ENCODE measurements at places on chromosomes 7 and 10.
A peak's percentile ranks its signal among the peaks of the same experiment; 100 is the strongest.

GRCh38 chr7:158108646-158109293 lies 478.9 kb downstream of the PTPRN2 start:
- no peak for DNase-seq

- peak; percentile 89 for DNase-seq
Measured at GRCh38 chr7:142854372-142855113, at the start of gene EPHB6. Gene EPHB6, plus strand, starts transcription at chr7:142855076. Its CDS starts 8,152 bp downstream, at chr7:142863228.

- DNase-seq, result no peak
Measured at GRCh38 chr10:15163253-15163828, 5.2 kb downstream of the NMT2 start.

DNA sequence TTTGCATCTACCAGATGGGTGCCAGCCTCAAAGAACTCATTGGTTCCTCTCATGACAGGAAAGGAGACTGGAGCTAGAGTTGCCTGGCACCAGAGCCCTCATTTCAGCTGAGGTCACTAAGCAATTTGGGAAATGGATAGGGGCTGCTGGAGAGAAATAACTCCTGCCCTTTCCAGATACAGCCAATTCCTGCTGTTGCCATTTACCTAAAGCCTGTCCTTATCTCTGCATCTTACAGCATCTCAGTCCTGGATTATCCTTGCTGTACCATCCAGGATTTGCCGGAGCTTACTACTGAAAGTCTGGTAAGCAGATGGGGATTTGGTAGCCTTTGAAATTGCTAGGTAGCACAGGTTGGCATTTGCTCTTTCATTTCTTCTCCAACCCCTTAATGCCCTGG lies 31.9 kb upstream of the SMKR1 start:
- no peak for DNase-seq

DNA sequence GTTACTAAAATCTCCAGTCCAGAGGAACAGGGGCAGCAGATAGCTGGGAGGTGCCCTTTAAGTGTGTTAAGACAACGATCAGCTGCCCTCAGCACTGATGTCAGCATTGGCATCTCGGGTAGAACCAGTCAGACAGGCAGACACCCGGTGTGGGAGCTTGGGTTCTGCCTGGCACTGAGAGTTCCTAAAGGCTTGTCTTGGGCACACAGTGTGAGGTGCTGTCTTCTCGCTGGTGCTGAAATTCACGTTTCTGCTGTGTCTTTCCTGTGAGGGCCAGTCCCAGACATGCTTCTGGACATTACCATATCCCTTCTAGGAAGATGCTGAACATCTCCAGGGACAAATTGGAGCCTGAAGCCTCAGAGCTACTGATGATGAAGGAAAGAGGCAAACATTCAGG lies 156.2 kb downstream of the DNAJB6 start:
- no peak for DNase-seq

- DNase-seq, result no peak
Measured at GRCh38 chr10:73992899-73993788, 4.8 kb upstream of the VCL start.

DNA sequence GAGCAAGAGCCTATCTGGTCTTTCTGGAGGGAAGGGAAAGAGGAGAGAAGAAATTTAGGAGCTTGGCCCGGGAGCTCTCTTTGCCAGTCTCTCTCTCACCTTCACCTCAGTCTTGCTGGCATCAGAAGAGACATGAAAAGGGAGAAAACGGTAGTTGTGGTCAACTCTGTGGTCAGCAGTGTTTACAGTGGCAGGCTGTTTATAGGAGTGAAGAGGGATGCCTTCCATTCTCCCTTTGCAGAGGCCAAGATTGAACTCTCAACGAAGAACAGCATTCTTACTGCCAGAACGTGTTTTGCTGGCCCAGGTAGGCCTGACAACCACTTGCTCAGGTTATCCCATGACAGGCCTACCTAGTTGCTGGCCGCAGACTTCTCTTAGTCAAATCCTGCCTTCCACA lies 133.3 kb downstream of the CCDC3 start:
- no peak for DNase-seq

GRCh38 chr7:26594553-26594952 lies 269.8 kb downstream of the SKAP2 start:
- peak; percentile 6 for DNase-seq

DNA sequence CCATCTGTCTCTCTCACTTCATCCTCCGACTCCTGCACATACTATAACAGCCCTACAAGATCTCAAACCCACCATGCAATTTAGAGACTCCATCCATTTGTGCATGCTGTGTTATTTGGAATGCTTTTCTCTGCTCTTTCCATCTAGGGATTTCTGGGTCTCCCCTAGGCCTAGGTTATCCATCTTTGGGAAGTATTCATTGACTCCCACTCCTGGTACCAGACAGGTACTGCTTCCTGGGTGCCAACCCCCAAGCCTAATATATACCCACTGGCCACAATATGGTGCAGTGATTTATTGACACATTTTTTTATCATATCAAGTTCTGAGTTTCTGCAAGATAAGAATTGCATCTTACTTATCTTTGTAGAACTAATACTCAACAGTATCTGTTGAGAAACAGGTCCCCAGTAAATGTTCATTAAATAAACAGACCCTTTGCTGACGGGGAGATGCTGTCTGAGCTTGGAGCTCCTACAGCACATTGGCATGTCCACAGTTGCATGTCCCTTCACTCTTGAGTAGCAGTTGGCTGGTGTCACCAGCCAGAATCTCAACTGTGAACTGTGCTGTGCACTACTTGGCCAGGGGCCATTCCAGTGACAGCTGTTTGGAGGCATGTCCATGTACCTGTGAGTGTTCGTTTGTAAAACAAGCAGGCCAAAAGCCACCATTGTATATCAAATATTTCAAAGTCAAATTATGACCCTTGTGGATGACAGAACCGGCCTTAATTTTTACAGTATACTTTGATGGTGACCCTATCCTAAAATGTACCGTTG lies 223.3 kb upstream of the NFE2L3 start:
- no peak for DNase-seq

- DNase-seq, result peak; percentile 25
Measured at GRCh38 chr7:40717242-40717641, 582.4 kb downstream of the SUGCT start.

GRCh38 chr10:74451127-74451829 lies 300.3 kb downstream of the ADK start:
- no peak for DNase-seq

DNA sequence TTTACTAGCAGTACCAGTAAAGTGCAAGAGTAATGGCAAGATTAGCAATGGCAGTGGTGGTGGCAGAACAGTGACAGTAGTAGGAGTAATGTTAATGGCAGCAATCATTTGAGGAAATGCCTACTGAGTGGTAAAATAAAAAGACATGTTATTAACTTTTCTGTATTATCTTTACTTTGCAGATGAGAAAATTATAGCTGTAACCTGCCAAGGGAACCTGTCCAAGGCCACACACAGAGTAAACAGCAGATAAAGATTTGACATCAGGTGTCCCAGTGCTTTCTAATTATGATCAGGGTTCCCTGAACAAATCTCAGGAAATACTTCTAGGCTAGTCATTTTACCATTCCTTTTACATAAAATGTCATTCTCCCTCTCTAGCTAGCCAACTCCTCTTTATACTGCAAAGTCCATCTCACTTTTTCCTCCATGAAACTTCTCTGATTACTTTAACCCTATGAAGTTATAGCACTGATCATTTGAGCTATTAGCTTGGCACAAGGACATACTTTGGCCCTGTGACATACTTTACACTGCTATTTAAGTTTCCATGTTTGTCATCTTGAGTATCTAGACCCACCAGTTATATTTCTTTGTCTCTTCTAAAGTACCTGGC lies 219.1 kb downstream of the TAX1BP1 start:
- no peak for DNase-seq

DNA sequence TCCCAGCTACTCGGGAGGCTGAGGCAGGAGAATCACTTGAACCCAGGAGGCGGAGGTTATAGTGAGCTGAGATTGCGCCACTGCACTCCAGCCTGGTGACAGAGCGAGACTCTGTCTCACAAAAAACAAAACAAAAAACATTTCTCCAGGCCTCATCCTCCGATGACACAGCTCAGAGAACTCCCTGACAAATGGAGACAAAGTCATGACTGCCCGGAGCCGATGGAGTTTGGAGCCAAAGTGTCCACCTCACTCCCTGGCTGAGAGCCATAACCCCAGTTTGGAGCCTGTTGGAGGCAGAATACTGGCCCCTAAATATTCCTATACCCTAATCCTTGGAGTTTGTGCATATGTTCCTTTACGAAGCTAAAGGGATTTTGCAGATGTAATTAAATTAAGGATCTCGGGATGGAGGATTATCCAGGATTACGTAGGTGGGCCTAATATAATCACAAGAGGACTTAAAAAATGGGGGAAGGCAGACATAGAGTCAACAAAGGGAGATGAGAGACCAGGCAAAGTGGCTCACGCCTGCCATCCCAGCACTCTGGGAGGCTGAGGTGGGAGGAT lies 22.7 kb downstream of the SSC4D start:
- no peak for DNase-seq

GRCh38 chr10:124722798-124723783 lies 21.1 kb downstream of the FAM53B start:
- no peak for DNase-seq

- no peak for DNase-seq
Measured at GRCh38 chr10:121481180-121481579, 117.1 kb downstream of the FGFR2 start.

GRCh38 chr7:43553999-43554398 lies 28.9 kb upstream of the STK17A start:
- DNase-seq, result peak; percentile 24

- DNase-seq, result peak; percentile 86
Measured at GRCh38 chr7:93015101-93015778, 102.5 kb downstream of the SAMD9 start.

GRCh38 chr10:1180836-1181235 lies 124.7 kb downstream of the WDR37 start:
- DNase-seq, result no peak

DNA sequence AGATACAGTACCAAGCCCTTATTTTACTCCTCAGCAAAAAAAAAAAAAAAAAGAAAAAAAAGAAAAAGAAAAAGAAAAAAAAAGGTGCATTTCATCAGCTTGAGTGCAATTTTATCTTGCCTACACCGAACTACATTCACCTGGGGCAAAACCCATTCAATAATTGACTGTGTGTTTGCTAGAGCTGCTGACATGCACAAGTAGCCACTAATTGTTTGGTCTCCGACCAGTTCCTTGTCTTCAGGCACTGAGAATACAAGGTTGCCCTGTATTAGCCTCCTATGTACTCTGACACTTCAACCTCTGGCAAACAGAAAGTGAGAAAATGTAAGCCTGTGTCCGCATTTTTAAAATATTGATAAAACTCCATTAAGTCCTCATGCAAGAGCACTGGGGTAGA lies 1579.4 kb upstream of the LRRTM3 start:
- DNase-seq, result no peak

GRCh38 chr7:19587291-19587690 lies 121.5 kb downstream of the POLR1F start:
- DNase-seq, result no peak

DNA sequence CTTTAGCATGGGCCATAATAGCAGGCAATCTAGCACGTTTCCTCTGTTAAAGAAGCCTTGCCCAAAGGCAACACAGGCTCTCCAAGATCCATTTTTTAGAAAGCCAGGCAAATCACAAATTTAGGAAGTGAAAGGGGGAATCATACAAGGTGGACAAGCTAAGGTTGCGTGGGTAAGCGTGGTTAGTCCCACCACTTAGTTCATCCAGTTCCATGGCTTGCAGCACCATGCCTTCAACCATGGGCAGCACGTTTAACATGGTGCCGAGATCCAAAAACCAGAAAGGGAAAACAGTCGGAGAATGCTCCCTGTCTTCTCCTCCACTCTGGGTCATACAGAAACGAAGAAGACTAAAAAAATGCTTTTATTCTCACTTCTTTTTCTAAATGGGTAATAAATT lies 234.4 kb upstream of the IMMP2L start:
- DNase-seq, result peak; percentile 8

DNA sequence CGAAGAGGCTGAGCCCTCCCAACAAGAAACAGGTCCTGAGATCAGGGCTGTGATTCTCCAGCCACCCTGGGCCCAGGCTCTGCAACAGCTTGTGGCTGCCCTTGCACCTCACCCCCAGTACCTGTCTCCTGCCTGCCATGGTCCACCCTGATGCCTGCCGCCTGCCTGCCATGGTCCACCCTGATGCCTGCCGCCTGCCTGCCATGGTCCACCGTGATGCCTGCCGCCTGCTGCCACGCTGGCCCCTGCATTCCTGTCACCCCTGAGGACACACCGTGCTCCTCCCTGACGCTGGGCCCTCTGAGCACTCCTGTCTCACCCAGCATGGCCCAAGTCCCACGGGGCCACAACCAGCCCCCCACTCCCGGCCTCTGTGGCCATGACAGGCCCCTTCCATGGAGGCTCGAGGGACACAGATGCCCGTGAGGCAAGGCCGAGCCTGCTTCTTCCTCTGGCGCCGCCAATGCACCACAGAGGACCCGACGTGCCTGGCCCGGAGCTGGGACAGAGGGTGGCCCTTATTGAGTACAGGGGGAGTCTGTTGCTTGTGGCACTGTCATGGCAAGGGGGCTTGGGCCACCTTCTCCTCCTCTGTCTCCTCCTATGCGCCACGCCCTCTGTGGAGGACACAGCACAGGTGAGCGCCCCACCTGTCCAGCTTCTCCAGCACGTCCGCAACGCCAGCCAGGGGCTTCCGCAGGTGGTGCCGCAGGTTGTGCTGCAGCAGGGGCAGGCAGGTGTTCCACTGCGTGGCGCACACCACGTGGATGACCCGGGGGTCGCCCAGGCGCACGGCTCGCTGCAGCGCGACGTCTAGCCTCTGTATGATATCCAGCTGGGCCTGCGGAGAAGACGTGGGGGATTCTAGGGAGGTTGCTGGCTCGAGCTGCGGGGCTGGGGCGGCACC lies 18.1 kb downstream of the CFAP46 start:
- DNase-seq, result no peak

GRCh38 chr7:112707655-112708054 lies 82.5 kb downstream of the TMEM168 start:
- DNase-seq, result peak; percentile 30

GRCh38 chr10:131996466-131997365 lies 15.0 kb upstream of the BNIP3 start:
- DNase-seq, result peak; percentile 57

DNA sequence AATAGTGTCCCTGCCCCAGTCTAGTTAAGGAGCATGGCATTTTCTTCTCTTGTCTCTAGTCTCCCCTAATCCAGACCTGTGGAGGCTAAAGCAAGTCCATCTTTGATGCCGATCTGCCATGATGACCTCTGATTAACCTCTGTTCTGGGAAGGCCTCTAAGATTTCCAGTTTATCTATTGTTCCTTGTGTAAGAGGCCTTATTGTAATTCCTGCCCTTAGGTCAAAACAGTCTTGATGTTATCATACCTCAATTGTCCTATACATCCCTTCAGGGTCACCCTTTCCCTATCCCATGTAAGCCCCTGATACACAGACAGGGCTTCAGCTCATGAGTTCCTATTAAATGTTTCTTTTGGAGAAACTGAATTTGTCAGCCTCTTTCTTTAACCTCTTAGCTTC lies 4.9 kb upstream of the ZMIZ2 start:
- DNase-seq, result no peak
